ENCODE measurements at places on chromosomes 12 and 14.

GRCh38 chr12:52372216-52373154 is 5.2 kb upstream of the KRT85 start:
- peak; percentile 69 for DNase-seq

- no peak for DNase-seq
Measured at GRCh38 chr14:94925416-94926173, 155.7 kb upstream of the GSC start.

DNA sequence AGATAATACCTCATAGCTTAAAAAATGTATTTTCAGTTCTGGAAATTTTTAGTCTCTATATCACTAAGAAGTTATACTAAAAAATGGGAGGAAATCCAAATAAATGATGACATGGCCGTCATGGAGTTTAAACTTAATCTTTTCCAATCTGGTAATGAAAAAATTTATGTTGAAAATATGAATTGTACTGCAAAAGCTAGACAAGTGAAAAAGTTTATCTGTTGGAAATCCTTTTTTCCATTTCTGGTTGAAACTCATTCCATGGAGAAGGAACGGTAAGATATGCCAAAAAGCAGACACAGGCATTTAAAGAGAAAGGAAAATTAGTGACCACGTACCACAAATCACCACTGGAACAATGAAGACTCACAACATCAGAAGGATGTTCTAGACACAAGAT is 314.2 kb upstream of the PRICKLE1 start:
- no peak for DNase-seq

GRCh38 chr12:98513379-98514322 is 1.7 kb upstream of the TMPO start:
- no peak for DNase-seq

- DNase-seq, result no peak
Measured at GRCh38 chr14:100586403-100587085, 673 bp downstream of the BEGAIN start.

- DNase-seq, result no peak
Measured at GRCh38 chr12:124188561-124189405, 106.1 kb upstream of the RFLNA start.

DNA sequence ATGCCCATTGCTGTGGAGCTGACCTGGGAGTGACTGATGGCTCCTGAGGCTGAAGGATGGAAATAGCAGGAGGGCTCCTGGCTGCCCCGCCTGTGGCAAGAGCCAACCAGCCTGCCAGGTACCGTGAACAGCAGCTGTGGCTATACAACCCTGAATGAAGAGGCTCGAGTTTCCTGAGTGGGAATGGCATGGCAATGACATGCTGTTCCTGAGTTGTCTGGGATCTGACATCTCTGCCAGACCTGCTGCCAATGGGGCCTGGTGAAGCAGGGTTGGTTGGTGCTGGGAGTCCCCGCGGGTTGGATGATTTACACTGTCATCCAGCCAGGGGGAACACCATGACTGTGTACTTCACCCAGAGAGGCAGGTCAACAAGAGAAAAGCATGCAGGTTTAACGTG is 31.8 kb upstream of the LRRC10 start:
- DNase-seq, result no peak

DNA sequence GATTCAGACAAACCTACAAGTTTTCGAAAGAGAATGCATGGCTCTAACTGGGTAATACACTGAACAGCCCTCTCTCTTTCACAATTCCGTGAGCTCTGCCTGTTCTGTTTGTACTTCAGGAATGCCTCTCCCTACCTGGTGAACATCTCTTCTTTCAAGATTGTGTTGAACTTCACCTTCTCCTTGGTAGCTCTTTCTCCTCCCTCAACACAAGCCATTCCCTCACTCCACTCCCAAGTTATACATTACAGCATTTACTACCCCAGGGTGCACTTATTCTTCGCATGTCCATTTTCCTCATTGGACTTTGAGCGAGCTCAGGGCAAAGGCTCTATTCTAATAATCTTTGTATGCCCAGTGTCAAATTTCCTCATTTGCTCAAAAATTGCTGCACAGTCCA is 28.3 kb downstream of the NRDE2 start:
- no peak for DNase-seq

GRCh38 chr12:29198901-29199300 is 49.8 kb downstream of the FAR2 start:
- no peak for DNase-seq

GRCh38 chr12:41286426-41286825 is 98.3 kb downstream of the PDZRN4 start:
- DNase-seq, result no peak

GRCh38 chr12:130288206-130288605 is 49.5 kb upstream of the PIWIL1 start:
- DNase-seq, result no peak

DNA sequence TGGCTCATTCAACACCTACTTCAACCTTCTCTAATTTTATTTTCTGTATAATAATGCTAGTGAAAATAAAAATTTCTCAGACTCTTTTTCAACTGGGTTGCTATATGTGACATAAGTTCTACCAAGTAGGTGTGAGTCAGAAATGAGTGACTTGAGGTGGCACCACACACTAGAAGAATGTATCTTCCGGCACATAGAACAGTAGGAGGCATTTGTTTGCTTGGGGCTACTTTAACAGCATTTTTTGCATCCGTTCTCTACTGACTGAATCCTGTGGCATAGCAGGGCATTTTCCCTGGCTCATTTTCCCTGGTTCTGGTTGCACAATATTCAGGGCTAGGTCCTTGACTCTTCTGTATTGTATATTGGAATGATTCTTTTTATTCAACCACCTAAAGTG is 194.0 kb upstream of the SLC16A7 start:
- no peak for DNase-seq

DNA sequence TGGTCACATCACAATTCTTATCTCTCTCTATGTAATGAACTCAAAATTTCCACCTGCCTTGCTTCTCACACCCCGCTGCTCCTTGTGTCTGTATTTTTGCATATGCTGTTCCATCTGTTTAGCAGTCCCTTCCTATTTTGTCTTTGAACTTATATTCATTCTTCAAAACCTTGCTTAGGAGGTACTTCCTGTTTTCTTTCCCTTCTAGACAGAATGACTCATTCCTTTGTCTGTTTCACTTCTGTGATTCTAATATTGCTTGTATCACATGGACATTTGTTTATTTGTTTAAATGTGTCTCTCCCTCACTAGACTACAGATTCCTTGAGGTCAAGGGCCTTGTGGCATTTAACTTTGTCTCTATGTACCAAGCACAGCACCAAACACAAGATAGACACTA is 424.2 kb downstream of the ETNK1 start:
- no peak for DNase-seq

DNA sequence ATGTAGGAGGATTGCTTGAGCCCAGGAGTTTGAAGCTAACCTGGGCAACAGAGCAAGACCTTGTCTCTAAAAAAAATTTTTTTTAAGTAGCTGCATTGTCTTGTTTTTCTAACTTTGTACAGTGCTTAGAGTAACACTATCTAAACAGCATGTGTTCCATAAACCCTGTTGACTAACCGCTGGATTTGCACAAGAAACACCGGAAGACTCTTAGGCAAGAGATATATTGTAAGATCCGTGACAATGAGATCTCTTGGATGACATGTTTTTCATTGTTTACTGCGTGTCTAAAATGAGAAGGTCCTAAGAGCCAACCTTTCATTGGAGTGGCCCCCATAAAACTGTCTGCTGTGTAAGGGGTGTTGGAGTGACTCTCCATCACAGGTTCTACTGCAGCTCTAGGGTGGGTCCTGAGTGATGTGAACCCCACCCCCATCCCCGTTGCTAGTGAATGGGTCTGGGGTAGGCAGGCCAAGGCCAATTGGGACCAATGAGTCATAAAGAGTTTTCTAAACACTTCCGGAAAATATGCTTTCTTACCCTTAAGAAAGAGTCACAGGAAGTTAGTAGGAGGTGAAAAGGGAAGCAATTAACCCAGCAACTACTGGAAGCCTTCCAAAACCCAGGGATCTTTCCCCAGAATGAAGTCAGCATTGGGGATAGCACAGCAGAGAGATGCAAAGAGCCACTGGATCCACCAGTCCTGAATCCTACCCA is 24.3 kb upstream of the PCNX1 start:
- no peak for DNase-seq

GRCh38 chr12:45973526-45973925 is 16.8 kb downstream of the SCAF11 start:
- no peak for DNase-seq

DNA sequence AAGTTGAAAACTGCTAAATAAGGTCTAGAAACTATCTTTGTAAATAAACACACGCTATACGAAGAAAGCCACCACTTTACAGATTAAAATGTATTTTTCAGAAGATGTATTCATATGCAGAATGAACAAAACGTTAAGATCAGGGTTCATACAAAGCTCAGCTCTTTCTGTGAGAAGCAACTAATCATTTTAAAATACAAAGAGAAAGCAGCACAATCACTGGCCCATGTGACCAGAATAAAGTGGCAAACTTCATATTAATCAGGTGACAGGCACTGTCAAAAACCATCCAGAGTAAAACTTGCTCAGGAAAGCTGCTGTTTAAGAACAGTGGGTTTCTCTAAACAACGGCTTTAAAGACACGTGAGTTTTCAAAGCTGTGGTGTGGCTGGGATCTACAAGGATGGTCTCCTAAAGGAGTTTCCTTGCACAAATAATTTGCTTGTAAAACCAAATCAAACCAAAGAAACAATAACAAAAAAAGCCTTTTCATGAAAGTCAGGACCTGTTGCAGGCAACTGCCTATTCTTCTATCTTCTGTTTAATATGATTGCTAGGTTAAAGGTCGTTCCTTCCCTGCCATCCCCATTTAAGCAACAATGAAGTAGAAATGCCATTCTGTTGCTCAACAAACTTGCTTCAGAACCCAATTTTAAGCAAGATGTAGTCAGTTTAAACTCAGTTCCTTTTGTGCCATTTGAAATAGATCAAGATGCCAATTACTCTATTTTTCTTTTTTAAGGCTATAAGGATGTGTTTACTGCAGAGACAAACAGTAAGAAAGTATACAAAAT is 22.3 kb downstream of the SEL1L start:
- DNase-seq, result no peak

- peak; percentile 96 for DNase-seq
Measured at GRCh38 chr12:56258068-56258819, at the start of gene ANKRD52. Gene ANKRD52 (minus strand): TSS chr12:56258384. CDS start chr12:56258269, 115 bp downstream.

GRCh38 chr12:97944576-97944975 is 482.0 kb downstream of the RMST start:
- no peak for DNase-seq

DNA sequence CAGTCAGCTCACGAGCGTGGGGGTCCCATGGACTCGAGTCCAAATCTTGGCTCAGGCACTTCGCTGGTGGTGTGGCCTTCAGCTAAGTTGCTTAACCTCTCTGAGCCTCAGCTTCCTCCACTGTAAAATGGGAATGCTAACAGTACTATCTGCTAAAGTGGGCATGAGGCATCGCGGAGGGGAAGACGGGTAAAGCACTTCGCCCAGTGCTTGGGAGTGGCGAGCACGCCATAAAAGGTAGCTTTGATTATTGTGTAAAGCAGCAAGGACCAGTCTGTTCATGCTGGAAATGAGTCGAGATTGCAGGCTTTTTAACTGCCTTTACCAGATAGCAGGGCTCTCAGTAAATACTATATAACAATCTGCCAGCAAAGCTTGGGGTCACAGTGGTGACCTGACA is 24.5 kb downstream of the HRK start:
- no peak for DNase-seq

- DNase-seq, result no peak
Measured at GRCh38 chr12:86389949-86390348, 133.8 kb upstream of the MGAT4C start.

DNA sequence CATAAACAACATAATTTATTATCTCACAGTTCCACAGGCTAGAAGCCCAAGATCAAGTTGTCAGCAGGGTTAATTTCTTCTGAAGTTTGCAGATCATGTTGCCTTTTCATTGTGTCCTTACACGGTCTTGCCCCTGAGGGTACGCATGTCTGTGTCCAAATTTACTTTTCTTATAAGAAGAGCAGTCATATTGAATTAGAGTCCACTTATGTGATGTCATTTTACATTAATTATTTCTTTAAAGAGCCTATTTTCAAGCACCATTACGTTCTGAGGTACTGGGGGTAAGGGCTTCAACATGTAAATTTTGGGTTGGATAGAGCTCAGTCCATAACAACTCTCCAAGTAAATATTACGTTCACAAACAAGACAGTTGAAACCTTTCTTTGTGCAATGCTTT is 236.6 kb upstream of the OR4E1 start:
- DNase-seq, result no peak

DNA sequence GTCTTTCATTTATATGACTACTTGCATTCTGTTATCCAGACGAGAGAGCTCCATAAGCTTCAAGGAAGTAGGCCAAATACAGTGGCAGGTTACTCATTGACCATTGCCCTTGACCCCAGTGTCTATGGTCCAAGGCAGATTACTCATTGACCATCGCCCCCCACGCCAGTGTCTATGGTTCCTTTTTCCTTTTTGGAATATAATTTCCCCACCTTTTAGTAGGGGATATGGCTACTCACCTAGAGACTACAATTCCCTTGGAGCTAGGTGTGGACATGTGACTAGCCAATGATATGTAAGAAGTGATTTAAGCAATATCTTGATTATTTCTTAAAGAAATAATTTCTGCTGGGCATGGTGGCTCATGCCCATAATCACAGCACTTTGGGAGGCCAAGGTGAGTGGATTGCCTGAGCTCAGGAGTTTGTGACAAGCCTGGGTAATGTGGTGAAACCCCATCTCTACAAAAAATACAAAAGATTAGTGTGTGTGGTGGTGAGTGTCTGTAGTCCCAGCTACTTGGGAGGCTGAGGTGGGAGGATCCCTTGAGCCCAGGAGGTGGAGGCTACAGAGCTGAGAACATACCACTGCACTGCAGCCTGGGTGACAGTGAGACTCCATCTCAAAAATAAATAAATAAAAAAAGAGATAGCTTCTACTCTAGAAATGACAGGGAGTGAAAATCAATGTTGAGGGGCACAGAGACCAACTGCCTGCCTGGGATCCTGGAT is 32.6 kb downstream of the SIX4 start:
- DNase-seq, result no peak

- DNase-seq, result peak; percentile 64
Measured at GRCh38 chr14:73758392-73759182, 44.4 kb upstream of the PNMA1 start.

GRCh38 chr12:48025281-48025680 is 21.0 kb upstream of the COL2A1 start:
- DNase-seq, result no peak

GRCh38 chr12:121524196-121524916 is 56.5 kb downstream of the KDM2B start:
- no peak for DNase-seq

DNA sequence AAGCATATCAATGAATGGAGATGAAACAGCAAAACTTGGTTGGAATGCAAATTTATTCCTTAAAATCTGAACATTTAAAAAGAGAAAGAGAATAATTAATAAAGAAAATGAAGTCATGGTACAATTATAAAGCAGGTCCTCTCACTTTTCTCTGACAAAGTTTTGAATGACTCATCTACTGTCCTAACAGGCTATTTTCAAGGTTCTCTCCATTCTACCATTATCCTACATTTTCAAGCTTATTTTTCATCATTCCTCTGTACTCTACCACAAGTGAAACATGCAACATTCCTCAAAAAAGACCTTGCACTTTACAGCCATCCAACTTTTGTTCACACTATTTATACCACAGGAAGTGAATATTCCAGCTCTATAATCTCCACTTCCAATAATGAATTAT is 36.9 kb upstream of the AP4S1 start:
- DNase-seq, result no peak

GRCh38 chr12:45093051-45093450 is 42.2 kb upstream of the DBX2 start:
- no peak for DNase-seq

GRCh38 chr12:63968673-63969072 is 124.2 kb downstream of the SRGAP1 start:
- DNase-seq, result no peak

GRCh38 chr12:22396735-22397134 is 62.2 kb upstream of the ST8SIA1 start:
- DNase-seq, result no peak

Measured in GM10248 (cell line).